SJSA1 (cell line): ENCODE measurements at places on chromosomes 2 and 18.

- no peak for DNase-seq
Observed at GRCh38 chr2:149000158-149000938, 38.2 kb upstream of the LYPD6B start.

GRCh38 chr2:138485019-138485418 is 16.6 kb upstream of the SPOPL start:
- no peak for DNase-seq

DNA sequence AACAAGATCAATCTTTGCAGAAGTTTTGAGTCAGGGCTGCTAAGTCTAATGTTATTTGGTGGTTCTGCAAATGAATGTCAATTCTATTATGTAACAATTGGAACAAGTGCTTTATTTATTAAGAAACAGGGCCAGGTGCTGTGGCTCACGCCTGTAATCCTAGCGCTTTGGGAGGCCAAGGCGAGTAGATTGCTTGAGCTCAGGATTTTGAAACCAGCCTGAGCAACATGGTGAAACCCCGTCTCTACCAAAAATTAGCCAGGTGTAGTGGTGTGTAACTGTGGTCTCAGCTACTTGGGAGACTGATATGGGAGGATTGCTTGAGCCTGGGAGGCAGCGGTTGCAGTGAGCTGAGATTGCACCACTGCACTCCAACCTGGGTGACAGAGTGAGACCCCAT is 13.2 kb upstream of the RNF103 start:
- DNase-seq, result no peak

DNA sequence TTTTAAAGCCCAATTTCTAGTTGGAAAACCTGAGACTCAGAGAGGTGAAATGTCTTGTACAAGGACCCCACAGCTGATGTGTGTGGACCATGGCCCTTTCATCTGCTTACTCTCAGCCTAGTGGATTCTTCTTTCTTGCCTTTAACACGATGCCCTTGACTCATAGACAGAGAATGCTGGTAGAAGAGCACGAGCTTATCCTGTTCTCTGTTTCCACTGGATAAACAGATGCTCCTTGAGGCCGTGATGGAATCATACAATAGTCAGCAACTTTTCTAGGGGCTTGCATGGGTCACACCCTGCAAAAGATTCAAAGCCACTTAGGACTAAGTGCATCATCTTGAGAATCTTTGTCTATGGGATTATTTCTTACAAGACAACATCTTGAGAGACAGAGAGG is 50.9 kb downstream of the MYCN start:
- no peak for DNase-seq

- DNase-seq, result no peak
Observed at GRCh38 chr2:187169864-187170263, 278.2 kb downstream of the CALCRL start.

- DNase-seq, result no peak
Observed at GRCh38 chr18:27769152-27769551, 407.8 kb downstream of the CDH2 start.

GRCh38 chr2:183149489-183149888 is 25.2 kb downstream of the NUP35 start:
- peak; percentile 71 for DNase-seq
